ENCODE measurements at places on chromosomes 5 and 9.
A peak's percentile ranks its signal among the peaks of the same experiment; 100 is the strongest.

DNA sequence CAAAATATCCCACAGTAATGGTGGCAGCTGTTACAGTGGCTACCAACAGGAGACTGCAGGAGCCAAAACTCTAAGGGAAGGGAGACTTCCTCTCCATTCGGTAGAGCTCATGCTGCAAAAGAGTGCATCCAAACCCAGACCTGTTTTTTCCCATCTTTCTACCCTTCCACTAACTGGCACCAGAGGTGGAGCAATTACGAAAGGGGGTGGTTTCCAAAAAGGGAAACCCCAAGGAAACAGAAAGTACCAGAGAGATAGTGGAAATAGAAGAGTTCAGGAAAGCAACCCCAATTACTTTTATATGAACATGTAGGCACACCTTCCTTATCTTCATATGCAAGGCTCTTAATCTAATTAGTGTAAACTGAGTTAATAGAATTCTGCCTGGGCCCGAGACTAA, 7.3 kb upstream of the WDR41 start:
- DNase-seq: no peak

- no peak for DNase-seq
These were observed 16.3 kb upstream of the DPM2 start for GRCh38 chr9:127953768-127954505.

GRCh38 chr5:59548807-59549357, 344.6 kb downstream of the PDE4D start:
- DNase-seq: no peak

DNA sequence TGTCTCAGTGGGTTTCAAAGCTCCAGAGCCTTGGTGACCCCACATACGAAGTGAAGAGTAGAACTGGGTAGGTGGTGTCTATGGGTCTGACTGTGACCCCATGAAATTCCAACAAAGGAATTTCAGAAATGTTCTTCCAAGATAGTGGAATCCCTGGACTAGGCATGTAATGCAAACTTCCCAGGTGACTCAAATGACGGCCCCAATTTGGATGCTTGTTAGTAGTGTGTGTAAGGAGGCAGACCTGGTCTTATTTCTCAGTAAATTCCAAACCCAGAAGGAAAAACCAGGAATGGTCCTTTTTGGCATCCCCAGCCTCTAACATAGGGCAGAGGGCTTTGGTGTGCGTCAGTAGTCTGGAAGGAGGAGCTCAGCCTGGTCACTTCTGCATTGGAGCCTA, 43.6 kb upstream of the ABCA1 start:
- DNase-seq: no peak

- DNase-seq: no peak
These were observed 243.0 kb downstream of the ZSWIM6 start for GRCh38 chr5:61575103-61575502.

GRCh38 chr9:120478208-120478607, 101.8 kb downstream of the CDK5RAP2 start:
- DNase-seq: no peak

- DNase-seq: no peak
These were observed 42.3 kb downstream of the MACROH2A1 start for GRCh38 chr5:135356522-135357318.

- DNase-seq: no peak
These were observed 39.1 kb downstream of the SPEF2 start for GRCh38 chr5:35656721-35657120.

DNA sequence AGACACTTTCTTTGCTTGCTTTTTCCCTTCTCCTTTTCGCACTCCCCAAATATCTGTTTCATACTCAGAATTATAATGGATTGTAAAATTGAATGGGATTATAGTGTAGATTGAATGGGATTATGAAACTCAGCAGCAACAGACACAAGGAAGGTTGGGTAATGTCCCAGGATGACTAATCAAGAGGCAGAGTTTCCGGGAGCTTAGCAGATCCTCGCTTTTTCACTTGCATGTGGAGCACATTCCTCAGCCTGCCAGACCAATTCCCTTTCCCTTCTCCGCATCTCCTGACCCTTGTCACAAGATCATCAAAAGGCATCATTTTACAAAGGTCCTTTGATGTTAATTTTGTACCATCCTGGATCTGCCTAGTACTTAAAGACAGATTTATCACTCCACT, 55.1 kb upstream of the SLC1A1 start:
- no peak for DNase-seq

DNA sequence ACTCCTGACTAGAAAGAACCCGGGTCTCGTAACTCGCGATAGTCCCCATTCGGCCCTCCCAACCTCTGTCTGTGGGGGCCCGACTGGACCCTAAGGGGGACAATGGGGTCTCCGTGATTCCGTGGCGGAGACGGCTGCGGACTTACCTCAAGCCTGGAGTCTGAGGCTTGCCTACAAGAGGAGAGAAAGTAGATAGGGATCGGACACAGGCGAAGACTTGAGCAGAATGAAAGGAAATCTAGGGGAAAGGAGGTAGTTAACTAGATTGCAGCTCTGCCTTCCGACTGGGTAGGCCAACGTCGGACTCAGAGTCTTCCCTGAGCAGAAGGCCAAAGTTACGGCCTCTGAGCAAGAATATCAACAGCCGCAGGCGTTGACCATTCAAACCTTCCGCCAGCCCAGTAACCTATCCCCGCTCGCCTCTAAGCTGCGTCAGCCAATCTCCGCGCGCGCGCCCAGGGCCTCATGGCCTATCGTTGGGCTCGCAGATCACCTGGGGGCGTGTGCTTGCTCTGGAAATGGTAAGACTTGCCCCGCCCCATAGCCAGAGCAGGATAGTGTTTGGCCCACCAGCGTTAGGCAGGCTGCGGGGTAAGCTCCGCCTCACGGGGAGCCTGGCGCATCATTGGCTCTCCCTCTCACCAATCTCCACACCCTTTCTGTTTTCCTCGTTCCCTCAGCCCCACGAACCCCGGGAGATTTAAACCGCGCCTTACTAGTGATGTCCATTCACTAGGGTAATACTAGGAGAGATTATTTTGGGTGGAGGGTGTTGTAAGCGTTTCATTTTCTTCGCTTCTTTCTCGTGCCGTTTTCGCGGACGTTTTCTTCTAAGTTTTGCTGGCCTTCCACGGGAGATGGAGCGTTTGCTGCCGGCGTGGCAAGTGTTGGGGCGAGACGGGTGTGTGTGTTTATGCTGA, at the start of gene CDC25C:
Gene CDC25C (minus strand): TSS at position 356 of the 920 bp plus-strand sequence. CDS start 624 bp downstream, outside the sequence.
- peak; percentile 86 for DNase-seq

- no peak for DNase-seq
These were observed 65.5 kb upstream of the DMRT3 start for GRCh38 chr9:911005-911404.

DNA sequence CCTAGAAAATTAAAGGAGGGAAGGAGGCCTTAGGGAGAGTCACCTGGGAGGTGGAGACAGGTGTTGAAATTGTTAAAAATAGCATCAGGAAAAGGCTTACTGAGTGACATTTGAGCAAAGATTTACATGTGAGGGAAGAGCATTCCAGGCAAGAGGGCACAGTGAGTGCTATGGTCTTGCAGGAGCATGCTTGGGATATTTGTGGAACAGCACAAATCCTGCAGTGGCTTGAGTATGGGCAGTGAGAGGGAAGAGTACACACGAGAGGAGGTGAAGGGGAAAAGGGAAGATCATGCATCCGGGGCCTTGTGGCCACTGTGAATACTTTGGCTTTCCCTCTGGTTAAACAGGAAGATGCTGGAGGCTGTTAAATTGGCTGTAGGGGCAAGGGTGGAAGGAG, 36.6 kb downstream of the ACER2 start:
- DNase-seq: no peak

DNA sequence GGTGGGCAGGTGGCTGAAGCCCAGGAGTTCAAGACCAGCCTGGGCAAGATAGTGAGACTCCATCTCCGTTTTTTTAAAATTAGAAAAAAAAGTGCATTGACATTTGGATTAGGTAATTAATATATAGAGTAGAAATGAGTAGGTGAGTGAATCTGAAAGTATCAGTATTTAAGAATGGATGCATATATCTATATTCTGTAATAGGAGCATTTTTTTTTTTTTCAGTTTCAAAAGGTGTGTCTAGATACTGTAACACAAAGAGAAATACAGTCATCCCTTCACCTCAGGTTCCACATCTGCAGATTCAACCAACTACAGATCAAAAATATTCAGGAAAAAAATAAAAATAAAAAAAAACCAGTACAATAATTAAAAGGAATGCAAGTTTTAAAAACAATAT, 50.8 kb downstream of the RBM27 start:
- no peak for DNase-seq

- no peak for DNase-seq
These were observed 29.4 kb downstream of the IPPK start for GRCh38 chr9:92640398-92641091.

DNA sequence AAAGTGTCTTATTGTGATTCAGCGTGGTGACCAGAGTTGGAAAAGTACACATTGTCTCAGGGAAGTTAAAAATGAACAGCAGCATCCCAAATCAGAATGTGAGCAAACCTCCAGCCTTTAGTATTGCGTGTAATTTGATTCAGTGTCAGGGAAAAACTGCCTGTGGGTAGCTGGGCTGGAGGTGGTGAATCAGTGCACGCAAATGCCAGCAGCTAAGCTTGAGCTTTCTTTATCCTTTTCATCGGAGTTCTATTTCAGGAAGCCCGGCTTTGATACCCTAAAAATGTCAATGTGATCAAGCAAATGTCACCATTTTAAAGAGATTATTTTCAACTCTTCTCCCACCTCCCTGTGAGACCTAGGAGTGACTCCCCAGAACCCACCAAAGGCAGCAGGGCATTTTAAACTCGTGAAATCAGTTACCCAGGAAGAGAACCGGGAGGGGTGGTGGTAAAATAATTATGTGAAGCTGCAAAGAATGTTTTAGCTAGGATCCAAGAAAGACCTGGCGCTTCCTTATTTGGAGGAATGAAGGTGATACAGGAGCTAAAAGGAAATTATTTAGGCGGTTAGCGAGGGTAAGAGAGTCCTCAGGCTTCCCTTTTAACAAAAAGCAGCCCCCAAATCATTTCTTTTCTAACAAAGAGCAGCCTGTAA, 25.7 kb upstream of the C5orf47 start:
- no peak for DNase-seq

DNA sequence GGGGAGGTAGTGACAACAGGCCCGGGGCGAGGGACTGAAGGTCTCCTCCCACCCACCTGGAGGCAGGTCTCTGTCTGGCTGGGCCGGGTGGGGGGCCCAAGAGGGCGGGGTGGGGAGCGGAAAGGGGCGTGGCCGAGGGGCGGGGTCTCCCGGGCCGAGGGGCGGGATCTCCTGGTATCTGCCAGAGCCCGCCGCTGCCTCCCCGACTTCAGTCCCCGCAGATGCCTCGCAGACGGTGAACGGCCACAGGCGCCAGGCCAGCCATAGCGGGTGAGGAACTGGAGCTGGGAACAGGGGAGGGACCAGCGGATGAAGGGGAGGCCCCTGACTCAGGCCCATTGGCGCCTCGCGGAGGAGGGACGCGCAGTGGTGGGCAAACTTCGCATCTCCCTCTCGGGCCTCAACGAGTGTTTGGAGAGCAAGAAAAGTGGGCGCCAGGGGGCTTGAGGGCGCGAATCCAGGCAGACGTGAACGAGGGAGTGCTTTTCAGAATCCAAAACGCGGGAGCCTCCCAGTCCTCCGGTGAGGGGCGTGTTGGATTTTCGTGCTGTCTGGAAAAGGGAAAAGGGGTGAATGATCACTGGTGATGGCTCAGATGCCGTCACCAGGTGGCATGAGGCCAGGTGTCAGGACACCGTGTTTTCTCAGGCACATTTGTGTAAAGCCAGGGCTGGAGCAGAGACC, at the start of gene ADGRD2:
Gene ADGRD2 (plus strand): TSS at position 211 of the 684 bp plus-strand sequence. CDS start 1,216 bp downstream, outside the sequence.
- DNase-seq: no peak

GRCh38 chr9:129383019-129383560, 205.0 kb upstream of the IER5L start:
- DNase-seq: no peak

DNA sequence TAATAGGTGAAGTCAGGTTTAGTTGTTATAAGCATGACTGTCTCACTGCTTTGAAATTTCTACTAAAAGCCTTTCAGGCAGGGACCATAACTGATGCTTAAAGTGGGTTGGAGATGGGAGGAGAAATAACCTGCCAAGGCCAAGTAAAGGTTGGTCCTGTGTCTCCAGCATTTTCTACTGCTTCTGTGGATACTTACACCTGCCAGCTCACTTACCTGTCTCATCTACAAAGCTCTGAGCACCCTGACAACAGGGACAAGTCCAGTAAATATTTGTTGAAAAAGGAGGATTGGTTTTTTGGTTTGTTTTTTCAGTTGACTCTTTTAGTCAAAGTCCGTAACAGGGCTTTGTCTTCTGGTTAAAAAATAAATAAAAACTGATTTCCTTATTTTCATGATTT, 38.6 kb downstream of the GRAMD2B start:
- no peak for DNase-seq

DNA sequence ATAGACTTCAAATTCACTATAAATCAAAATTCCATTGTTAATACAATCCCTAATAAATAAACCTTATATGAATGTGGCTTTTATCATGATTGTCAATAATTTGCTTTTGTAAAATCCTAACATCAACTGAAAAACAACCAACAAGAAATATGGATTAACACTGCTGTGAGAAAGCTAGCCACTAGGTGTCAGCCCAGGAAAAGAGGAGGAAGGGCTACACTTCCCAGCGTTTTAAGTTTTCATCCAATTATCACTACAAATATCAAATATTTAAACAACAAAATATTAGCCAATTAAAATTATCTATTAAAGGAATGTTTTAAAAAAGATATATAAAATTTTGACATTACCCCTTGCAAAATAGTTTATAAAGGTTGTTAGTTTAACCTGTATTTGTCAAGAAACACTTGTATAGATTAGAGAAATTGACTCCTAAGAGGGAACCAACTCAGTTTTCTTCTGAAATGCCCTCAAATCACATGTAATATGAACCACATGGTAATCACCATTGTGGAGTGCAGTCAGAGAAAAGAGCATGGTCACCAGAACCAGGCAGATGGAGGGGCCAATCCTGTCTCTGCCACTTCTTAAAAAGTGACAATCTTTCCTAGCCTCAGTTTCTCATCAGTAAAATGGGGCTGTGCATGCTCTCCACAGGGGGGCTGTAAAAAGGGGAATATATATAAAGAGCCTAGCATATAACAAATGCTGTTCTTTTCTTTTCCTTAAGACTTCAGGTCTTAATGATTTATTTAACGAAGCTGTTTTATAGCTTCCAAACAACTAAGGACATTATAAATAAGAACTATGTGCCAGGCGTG, 188.2 kb downstream of the CRB2 start:
- no peak for DNase-seq

DNA sequence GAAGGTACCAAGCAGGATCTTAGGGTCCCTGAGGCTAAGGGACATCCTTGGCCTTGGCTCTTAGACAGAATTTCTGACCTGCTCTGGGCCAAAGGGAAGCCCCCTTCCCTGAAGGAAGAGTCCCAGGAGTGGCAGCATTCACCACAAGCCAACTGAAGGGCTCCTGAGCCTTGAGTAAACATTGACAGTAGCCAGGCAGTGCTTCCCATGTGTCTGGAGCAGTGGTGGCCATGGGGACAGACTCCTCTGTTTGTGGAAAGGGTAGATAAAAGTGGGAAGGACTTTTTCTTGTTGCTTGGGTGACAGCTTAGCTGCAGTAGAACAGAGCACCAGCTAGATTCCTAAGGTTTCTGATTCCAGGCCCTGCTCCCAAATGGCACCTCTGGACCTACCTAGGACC, 61.4 kb upstream of the VLDLR start:
- no peak for DNase-seq

GRCh38 chr5:68482199-68482598, 266.6 kb downstream of the PIK3R1 start:
- DNase-seq: no peak
